Parietal lobe (tissue), 2 donors: ENCODE measurements at places on chromosomes 3 and 15. TPM values are rescaled to one million over a fixed set of nuclear protein-coding genes. Genes with fewer than 3 reads are reported as not detected.

The CCR8 gene
- total RNA-seq: not detected

The CPLX3 gene
- total RNA-seq: 1.6 TPM

The AADACL2 gene
- not detected for total RNA-seq

The ARIH2 gene
- 120 TPM for total RNA-seq

The GP9 gene
- not detected for total RNA-seq

The CIDEC gene
- total RNA-seq: not detected

The RTP4 gene
- total RNA-seq: not detected
